ENCODE measurements at places on chromosomes 1 and 21.

- DNase-seq, result no peak
Measured at GRCh38 chr1:204225841-204226735, 12.3 kb upstream of the GOLT1A start.

- DNase-seq, result no peak
Measured at GRCh38 chr1:114299331-114299975, 145.8 kb upstream of the SYT6 start.

DNA sequence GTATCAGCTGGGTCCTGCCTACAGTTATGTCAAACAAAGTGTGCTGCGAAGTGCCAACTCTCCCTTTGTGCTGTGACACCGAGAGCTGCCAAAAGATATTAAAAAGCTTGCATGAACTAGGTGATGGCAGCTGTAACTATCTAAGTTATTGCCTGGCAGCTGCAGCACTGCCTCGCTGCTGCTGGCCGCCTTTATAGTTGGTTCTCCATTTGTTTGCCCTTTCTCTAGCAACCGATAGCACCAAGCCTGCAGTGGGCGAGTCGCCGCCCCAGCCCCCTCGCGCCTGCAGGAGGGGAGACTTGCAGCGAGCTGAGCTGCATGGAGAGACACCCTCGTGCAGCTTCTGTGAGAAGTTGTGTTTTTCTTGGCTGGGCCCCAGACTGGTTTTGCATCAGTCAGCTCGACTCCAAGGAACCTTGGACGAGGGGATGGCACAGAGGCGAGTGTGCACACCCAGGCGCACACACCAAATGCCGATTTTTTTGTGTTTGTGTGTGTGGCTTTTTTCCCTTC is 330.6 kb downstream of the RPS6KC1 start:
- DNase-seq, result peak; percentile 50

GRCh38 chr1:61079898-61080336 is 2.4 kb upstream of the NFIA start:
- peak; percentile 85 for DNase-seq

Data from left ventricle myocardium inferior (tissue), 1 donor.